SHP77 treated with DMSO at 0.1 percent for 48 hours (cell line): ENCODE measurements at places on chromosomes 11 and 22.
A peak's percentile ranks its signal among the peaks of the same experiment; 100 is the strongest.

GRCh38 chr22:48607901-48608662 is 1219.6 kb downstream of the BRD1 start:
- DNase-seq: no peak

GRCh38 chr11:27926981-27927481 is 180.9 kb downstream of the KIF18A start:
- DNase-seq: no peak

GRCh38 chr11:65425105-65425970 is 2.7 kb downstream of the NEAT1 start:
- DNase-seq: no peak

GRCh38 chr11:1825785-1826451 is 8.9 kb upstream of the SYT8 start:
- DNase-seq: no peak

- peak; percentile 4 for DNase-seq
Measured at GRCh38 chr11:121465709-121466062, 12.9 kb upstream of the SORL1-AS1 start.

DNA sequence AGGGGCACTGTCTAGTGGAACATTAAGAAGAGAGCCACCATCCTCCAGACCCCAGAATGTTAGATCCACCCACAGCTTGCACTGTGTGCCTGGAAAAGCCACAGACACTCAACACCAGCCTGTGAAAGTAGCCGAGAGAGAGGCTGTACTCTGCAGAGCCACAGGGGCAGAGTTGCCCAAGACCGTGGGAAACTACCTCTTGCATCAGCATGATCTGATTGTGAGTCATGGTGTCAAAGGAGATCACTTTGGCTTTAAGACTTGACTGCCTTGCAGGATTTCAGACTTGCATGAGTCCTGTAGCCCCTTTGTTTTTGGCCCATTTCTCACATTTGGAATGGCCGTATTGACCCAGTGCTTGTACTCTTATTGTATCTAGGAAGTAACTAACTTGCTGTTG is 115.9 kb upstream of the CCDC179 start:
- no peak for DNase-seq

GRCh38 chr22:30031764-30032455 is 48.4 kb upstream of the HORMAD2 start:
- no peak for DNase-seq

GRCh38 chr11:117654281-117655255 is 142.4 kb downstream of the DSCAML1 start:
- no peak for DNase-seq

- DNase-seq: no peak
Measured at GRCh38 chr11:57480409-57481137, 20.2 kb downstream of the RTN4RL2 start.

DNA sequence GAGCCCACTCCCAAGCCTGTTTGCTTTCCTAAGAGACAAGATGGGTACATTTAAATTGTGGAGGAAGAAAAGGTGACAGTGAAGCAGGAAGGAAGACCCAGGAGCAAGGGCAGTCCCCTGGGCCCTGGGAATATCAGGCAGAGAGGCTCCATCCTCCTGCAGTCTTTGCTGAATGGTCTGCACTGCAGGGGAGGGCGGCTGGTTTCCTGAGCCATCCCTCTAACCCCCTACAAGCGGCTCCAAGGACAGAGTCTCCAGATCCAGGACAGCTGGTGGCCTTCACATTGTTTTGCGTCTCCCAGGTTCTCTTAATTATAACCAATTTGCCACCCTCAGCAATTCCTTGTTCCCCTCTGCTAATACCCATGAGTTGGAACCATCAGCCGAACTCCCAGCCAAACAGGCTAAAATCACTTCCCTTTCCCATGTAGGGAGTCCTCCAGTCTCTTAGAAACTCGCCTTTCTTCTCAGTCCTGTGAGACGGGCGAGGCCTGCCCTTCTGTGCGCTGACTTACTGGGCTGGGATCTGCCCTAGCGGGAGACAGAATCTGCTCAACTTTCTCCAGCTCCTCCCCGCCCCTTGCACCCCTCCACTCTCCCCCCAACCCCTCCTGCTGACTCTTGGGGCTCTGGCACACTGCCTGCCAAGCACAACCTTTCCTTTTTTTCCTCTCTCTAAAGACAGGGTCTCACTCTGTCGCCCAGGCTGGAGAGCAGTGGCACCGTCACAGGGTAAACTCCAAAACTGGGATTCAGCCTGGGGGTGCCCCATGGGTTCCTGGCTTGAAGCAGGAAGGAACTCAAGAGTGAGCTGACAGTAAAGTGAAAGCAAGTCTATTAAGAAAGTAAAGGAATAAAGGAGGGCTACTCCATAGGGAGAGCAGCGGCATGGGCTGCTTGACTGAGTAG is 53.4 kb upstream of the EMID1 start:
- no peak for DNase-seq

- DNase-seq: no peak
Measured at GRCh38 chr11:113419454-113420003, 31.9 kb downstream of the ANKK1 start.

GRCh38 chr11:130740819-130741218 is 175.5 kb downstream of the SNX19 start:
- DNase-seq: no peak

DNA sequence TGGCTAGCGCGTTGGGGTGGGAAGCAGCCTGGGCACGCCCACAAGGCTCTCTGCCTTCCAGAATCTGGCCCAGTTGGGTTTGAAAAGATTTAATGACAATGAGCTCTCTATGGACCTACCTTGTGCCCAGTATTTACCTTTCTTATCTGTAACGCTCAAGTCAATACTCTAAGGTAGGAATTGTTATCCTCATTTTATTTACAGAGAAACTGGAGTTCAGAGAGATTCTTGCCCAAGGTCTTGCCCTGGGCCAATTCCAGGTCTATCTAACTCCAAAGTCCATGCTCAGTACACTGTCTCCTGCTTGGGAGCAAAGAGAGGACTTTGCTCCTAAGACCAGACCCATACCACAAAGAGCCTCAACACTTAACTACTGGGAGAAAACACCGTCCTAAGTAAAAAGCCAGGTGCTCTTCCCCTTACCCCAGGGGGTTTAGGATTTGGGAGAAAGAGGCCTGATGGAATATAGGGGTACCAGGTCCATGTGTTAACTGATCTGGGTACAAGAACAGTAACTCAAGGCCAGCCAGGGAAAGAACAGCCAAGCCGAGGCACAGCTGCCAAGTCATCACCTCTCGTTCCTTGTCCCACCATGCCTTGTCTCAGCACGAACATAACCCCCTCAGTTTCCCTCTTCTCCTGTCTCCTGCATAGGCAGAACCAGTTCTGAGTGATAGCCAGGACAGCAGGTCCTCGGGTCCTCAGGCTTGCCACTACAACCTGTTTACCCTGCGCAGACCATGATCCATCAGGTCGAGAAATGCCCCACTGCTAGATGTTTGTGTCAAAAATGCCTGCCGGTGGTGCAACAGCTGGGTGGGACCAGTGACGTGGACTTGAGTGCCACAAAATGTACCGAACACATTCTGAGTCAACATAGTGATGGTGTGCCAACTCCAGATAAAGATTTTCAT is 14.6 kb downstream of the APOA4 start:
- no peak for DNase-seq

GRCh38 chr22:48021991-48022401 is 1259.5 kb downstream of the TBC1D22A start:
- DNase-seq: no peak

- no peak for DNase-seq
Measured at GRCh38 chr11:46835897-46836296, 10.2 kb downstream of the CKAP5 start.

- no peak for DNase-seq
Measured at GRCh38 chr11:1193326-1194230, 29.3 kb upstream of the MUC5B start.

- DNase-seq: no peak
Measured at GRCh38 chr11:59212744-59213631, at the start of gene MPEG1. Gene MPEG1 (minus strand): TSS chr11:59212927. CDS start chr11:59212865, 62 bp downstream.

DNA sequence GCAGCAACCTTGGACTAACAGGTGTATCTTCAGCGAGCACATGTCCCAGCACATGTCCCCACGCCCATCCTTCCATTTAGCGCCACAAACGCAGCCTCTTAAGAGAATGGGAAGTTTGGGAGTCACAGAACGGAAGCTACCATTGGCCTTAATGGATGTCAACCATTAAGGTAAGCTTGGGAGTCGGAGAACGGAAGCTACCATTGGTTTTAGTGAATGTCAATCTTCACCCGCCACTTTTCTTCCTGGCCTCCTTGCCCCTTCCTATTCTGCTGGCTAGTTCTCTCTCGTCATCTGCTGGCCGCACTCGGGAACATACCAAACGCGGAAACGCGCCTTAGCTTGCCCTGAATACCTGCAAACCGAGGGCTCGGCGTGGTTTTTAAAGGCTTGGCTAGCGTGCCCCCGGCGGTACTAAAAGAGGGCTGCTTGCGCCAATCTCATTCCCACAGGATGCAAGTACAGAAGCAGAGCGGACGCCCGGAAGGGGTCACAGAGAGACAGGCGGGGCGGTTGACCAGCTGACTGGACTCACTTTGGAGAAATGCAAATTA is 24.3 kb downstream of the GLYATL1 start:
- DNase-seq: no peak

GRCh38 chr11:129458278-129458677 is 82.6 kb downstream of the BARX2 start:
- no peak for DNase-seq

GRCh38 chr11:33560729-33561128 is 139.9 kb downstream of the C11orf91 start:
- no peak for DNase-seq

DNA sequence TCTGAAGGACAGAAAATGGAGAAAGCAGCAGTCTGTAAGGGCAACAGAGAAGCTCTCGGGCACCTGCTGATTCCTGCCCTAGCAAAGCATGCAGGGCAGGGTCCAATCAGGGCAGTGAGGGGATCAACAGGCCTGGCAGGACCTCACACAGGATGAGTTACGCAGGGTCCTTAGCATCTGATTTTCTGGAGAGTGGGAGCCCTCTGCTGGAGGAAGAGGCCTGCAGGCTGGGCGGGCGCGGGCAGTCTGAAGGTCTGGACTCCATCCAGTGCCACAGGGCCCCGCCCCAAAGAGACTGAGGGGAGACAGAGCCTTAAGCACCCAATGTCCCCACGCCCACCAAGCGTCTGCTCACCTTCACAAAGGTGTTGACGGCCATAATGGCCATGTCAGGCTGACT is 28.9 kb downstream of the AP1B1 start:
- no peak for DNase-seq

GRCh38 chr11:27233654-27234042 is 129.4 kb downstream of the CCDC34 start:
- DNase-seq: no peak

- DNase-seq: no peak
Measured at GRCh38 chr22:22881116-22882000, 6.3 kb upstream of the IGLL5 start.

DNA sequence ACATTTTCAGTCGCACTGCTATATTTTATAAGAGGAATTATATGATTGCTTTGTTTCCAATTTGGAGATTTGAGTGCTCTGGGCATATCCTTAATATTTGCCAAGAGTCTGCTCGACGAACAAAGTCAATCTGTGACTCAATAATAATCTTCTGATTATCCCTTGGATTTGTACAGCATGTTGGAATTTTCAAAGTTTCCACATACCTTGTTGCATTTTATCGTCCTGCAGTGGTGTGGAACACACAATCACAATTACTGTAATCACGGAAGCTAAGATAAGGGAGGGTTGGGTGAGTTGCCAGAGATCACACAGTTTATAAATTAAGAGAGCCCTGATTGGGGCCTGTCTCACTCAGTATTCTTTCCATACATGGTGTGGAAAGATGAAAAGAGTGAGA is 189.3 kb downstream of the GUCY1A2 start:
- no peak for DNase-seq

- DNase-seq: no peak
Measured at GRCh38 chr11:70908223-70908622, 344.2 kb downstream of the SHANK2 start.

DNA sequence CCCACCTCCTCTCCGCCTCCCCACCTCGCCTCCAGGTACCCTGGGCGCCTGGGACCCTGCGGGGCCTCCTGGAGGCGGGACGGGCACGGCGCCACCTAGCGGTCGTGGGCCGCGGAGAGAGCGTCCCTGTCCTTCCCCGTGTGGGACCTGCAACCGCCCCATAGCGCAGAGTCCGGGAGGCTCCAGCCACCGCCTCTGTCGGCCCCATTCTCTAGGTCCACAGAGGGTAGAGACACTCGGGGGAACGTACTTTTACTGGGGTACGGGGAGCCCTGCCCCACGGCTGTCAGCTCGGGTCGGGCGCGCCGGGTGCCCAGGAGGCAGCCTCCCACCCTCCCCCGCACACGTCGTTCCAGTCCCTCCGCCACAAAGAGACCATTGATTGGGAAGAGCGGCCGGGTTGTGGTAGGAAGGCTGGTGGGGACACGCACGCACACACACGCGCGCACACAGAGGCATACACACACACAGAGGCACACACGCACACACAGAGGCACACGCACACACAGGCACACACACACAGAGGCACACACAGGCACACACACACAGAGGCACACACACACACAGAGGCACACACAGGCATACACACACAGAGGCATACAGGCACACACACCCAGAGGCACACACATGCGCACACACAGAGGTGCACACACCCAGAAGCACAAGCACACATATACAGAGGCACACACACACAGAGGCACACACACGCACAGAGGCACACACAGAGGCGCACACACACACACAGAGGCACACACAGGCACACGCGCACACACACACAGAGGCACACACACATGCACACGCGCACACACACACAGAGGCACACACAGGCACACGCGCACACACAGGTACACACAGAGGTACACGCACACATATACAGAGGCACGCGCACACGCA is 12.6 kb upstream of the NECTIN1 start:
- no peak for DNase-seq

GRCh38 chr11:70887542-70887827 is 364.9 kb downstream of the SHANK2 start:
- DNase-seq: no peak

- no peak for DNase-seq
Measured at GRCh38 chr11:2158966-2159365, 2.0 kb downstream of the INS start.

DNA sequence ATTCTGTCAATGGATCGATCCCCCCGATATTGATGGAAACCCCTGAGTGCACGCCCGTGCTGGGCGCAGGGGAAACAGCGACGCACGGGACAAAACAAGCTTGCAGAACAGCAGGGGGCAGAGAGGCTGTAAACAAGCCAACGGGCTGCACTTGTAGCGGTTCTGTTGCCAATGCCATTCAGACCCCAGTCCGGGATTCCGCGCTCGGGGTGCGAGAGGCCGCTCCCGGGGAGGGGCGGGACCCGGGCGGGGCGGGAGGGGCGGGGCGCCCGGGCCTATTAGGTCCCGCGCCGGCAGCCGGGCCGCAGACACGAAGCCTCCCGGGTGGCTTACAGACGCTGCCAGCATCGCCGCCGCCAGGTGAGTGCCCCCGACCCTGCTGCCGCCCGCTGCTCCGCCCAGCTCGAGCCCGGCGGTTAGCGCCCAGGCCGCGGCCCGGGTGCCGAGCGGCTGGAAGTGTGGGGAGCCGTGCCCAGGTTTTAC is at the start of gene BIK:
Gene BIK (plus strand): TSS at position 307 of the 483 bp plus-strand sequence. CDS start 13,273 bp downstream, outside the sequence.
- DNase-seq: no peak

GRCh38 chr11:12377824-12378593 is 638 bp downstream of the PARVA start:
- no peak for DNase-seq

GRCh38 chr22:49229483-49230193 is 598.0 kb downstream of the BRD1 start:
- DNase-seq: peak; percentile 18
